ENCODE measurements at places on chromosomes 4 and X.

- DNase-seq = no peak
Measured at GRCh38 chr4:138344851-138345250, 102.7 kb upstream of the SLC7A11 start.

DNA sequence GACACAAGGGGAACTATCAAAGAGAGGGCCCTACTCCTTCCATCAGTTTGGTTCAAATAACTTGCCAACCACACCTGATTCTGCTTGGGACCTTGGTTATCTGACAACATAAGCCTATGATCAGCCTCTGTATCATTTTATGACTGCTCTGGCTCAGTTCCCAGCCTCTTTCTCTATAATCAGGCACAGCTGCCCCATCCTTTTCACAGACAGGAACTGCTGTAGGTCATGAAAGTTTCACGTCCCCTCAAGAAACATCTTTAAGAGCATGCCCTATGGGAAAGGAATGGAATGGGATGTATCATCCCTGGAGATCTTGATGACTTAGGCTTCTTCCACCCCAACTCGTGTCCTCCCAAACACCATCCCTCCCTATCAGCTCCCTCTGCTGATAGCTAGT, 243.4 kb downstream of the AR start:
- no peak for DNase-seq

DNA sequence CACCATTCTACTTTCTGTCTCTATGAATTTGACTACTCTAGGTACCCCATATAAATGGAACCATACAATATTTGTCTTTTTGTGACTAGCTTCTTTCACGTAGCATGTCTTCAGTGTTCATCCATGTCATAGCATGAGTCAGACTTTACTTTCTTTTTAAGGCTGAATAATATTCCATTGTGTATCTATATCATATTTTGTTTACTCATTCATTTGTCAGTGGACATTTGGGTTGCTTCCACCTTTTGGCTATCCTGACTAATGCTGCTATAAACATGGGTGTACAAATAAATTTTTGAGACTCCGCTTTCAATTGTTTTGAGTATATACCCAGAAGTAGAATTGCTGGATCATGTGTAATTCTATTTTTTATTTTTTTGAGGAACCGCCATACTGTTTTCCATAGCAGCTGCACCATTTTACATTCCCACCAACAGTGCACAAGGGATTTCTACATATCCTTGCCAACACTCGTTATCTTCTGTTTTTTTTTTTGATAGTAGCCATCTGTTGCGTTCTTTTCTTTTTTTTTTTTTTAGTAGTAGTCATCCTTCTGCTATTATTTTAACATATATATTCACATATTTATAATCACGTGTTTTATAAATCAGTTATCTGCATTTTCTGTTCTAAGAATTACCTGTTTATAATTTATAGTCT, 158.0 kb upstream of the MED14 start:
- DNase-seq = no peak

- DNase-seq = no peak
Measured at GRCh38 chr4:100288811-100289529, 98.7 kb upstream of the DDIT4L start.

DNA sequence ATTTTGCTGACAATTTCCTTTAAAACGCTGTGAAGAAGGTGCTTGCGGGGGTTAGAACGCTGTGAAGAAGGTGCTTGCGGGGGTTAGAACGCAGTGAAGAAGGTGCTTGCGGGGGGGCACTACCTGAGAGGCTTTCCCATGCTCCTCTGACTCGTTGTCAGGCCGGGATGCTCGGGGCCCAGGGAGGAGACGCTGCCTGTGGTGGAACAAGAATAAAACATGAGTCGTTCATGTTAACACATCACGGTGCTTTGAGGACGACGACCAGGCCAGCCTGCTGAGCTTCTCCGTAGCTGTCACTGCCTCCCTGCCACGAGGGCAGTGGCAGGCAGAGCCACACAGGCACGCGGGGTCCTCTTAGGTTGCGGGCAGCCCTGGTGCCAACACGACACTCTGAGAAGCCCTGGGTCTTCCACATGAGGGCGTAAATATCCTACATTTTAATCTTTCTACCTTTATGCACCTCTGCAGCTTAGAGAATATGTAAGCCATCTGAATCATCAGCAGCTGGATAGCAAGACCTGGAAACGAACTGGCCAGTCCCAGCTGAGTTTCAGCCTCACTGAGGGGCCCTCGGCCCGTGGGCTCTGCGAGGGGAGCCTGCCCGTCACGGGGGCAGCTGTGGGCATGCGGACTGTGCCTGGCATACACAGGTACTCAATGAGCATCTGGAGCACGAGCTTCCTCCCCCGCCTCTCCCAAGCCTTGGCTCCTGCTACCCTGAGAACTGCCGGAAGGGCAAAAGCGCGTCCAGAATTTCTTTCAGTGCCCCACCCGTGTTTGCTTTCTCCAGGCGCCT, 47.0 kb downstream of the FGFRL1 start:
- no peak for DNase-seq

DNA sequence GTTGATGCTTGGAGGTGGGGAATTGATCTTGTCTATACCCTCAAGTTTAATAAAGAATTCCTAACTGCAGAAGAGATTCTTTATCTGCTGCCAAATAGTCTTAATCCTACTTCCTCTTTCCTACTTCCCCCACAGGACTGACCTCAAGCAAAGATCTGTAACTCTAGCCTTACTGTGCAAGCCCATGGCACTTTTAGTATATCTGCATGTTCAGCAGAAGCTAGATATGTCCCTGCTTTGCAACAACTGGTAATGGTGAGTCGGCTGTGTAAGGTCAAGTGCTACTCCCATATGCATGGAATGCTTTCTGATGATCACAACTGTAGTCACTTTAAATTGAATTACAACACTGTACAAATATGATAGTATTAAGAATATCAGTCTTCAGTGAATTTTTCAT, 26.3 kb upstream of the PDS5A start:
- peak; percentile 5 for DNase-seq

- peak; percentile 95 for DNase-seq
Measured at GRCh38 chr4:26206339-26206738, 114.5 kb upstream of the RBPJ start.

GRCh38 chr4:3128976-3129375, 54.5 kb downstream of the HTT start:
- DNase-seq = no peak

All from astrocyte of the spinal cord (primary cell).